ENCODE measurements at places on chromosomes 4 and X.

DNA sequence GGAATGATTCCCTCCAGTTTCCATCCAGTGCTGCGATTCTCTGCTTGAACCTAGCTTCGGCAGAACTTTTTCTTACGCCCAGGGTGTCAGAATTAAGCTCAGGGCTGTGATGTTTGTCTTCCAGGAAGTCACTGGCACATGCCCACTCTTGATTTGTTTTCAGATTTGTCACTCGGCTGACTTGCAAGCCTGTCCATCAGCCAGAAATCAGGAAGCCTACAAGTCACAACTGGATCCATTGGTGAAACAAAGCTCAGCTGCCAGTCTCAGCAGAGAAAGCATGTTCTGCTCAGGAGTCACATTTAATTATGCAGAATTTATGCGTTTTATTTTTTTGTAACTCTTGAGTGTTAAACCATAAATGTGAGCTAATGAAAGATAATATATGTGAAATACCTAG lies 38.2 kb upstream of the PNPLA4 start:
- no peak for DNase-seq

- DNase-seq, result no peak
These were observed 181.7 kb downstream of the SLC39A8 start for GRCh38 chr4:102163404-102164140.

DNA sequence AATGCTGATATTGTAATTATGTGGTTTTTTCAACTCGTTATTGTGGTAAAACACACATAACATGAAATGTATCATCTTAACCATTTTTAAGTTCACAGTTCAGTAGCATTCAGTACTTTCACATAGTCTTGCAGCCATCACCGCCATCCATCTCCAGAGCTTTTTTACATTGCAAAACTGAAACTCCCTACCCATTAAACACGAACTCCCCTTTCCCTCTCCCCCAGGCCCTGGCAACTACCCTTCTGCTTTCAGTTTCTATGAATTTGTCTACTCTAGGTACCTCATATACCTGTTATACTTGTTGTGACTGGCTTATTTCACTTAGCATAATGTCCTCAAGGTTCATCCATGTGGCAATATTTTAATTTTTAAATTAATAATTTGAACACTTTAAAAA lies 380.6 kb downstream of the MAPK10 start:
- no peak for DNase-seq

DNA sequence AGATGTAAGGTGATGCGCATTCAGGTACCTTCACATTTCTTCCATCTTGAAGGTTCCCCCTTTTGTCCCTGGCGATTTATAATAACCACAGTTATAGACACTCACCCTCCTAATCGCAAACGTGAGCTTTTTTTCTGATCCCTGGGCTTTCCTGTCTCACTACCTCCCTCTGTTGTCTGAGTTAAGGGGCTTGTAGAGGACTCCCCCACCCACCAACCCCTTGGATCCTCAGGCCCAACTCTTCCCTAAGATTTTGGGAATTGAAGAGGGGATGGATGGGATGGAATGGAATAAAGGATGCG lies 1.4 kb downstream of the CNKSR2 start:
- no peak for DNase-seq

GRCh38 chr4:154160519-154161301 lies 330.9 kb downstream of the DCHS2 start:
- DNase-seq, result no peak

GRCh38 chr4:33149658-33150524 lies 2429.7 kb downstream of the PCDH7 start:
- no peak for DNase-seq

DNA sequence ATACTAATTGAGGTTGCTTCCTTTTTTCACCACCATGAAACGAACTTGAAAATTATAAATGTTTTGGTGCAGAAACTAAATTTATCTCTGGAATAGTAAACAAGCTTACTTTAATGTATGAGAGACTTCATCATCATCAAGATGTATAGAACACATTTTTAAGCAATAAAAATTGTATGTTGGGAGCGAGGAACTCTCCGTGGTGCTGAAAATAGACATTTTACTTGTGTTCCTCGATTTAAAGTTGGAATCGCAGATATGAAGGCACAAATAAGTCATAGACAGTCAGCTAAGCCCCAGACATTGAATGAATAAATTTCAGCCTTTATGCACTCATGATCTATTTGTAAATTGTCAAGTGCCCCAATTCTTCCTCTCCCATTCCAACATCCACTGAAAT lies 310.7 kb downstream of the STK32B start:
- DNase-seq, result no peak

DNA sequence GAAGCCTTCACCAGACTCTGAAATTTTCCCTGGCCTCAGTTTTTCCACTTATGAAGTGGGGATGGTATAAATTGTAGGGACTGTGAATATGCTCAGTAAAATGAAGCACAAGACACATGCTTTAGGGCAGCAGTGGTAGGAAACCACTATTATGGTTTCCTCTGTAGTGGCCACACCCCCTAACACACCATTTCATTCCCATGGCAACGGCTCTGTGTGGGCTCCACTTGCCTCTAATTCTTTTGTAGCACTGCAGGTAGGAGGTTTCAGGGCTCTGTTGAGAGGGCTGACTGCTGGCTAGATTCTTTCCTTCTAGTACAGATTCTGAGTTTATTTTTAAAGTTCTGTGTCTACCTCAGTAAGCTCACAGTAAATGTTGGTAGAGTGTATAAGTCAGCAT lies 3.5 kb upstream of the VMA21 start:
- DNase-seq, result no peak

DNA sequence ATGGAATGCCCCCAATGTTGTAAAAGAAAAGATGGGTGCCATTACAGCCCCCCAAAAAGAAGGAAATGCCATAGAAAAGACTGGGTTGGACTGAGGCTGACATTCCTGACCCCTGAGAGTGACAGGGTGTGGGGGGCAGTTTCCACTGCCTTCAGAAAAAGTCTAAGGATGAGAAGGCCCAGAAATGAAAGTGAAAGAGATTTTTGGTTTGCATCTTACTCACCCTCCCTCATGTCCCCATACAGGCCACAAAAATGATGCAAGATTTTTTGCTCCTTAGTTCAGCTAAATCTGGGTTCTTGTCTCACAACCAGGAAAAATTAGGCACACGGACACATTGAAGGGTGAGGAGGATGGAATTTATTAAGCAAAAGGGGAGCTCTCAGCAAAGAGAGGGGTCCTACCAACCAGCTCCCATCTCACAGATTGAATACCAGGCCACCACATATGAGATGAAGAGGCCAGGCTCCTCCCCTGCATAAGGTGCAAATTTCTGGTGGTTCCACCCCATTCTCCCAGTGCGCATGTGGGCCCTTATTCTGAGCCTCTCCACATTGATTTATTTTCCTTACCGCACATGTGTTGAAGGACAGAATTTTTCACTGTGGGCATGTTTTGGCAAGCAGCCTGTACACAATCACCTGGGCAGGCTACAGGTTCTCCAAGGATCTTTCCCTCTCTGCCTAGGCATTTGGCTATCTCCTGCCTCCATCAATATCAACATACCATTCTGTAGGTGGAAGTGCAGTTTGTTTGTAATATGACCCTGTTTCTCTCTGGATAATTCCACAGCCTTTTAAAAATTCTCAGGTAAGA lies 18.8 kb downstream of the PPP4R3C start:
- DNase-seq, result no peak

DNA sequence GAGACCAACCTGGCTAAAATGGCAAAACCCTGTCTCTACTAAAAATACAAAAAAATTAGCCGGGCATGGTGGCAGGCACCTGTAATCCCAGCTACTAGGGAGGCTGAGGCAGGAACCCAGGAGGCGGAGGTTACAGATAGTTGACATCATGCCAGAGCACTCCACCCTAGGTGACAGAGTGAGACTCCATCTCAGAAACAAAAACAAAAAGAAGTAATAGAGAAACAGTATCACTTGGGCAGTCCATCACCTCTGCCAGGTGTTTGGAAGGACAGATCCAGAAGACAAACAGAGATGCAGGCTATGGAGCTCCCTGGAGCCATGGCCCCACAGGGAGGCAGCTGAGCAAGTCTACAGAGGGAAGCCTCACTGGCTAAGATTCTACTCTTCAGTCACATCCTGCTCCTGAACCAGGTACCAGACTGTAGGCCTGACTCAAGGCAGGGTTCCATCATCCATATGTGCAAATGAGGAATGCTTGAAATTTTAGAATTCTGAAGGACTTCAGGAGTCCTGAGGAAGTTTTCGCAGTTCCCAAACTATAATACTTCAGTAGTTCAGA lies 81.4 kb upstream of the CPEB2 start:
- DNase-seq, result no peak

DNA sequence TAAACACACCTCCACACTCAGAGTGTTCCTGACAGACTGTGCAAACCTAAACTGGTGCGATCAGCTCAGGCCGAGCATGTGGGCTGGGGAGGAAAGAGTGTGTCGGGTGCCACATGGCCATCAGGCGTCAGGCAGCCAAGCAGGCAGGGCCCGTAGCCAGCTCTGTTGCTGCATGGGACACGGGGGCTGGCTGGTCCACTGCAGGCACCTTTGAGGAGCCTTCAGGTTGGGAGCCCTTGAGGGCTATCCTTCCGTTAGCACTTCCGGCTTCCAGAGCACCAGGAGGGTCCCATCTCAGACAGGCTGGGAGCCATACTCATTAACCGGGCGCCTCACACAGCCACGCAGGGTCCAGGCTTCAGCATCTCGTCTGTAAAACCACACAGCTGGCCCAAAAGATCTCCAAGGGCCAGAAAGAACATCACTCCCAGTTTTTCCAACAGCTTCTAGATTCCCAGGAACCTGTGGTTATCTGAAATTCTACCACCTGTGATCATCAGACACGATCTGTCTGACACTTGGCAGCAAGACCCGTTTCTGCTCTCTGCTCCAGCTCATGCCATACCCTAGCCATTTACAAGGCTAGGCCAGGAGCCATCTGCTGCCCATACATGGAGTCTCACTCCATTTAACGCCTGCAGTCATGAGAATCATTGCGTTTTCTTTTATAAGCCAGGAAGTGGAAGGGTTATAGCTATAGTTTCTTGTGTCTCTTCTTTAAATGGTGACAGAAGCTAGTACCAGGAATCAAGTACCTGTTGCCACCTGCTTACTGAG lies 87.5 kb downstream of the NSUN7 start:
- no peak for DNase-seq

DNA sequence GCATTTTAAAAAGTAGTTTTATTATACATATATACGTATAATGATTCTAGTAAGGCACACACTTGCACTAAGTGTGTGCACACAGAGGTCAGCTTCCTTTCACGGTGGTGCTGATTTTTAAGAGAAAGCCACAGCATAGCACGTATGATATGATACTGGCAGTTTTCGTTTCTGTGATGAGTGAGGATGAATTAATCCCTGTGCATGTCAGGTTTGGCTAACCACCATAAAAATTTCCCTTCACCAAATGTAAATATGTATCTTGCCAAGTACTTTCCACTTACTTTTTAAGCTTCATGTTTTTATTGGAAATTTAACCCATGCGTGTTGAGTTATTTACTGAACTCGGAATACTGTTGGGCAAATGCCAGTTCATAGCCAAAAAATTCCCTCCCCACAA lies 84.6 kb downstream of the SYNPO2 start:
- no peak for DNase-seq

DNA sequence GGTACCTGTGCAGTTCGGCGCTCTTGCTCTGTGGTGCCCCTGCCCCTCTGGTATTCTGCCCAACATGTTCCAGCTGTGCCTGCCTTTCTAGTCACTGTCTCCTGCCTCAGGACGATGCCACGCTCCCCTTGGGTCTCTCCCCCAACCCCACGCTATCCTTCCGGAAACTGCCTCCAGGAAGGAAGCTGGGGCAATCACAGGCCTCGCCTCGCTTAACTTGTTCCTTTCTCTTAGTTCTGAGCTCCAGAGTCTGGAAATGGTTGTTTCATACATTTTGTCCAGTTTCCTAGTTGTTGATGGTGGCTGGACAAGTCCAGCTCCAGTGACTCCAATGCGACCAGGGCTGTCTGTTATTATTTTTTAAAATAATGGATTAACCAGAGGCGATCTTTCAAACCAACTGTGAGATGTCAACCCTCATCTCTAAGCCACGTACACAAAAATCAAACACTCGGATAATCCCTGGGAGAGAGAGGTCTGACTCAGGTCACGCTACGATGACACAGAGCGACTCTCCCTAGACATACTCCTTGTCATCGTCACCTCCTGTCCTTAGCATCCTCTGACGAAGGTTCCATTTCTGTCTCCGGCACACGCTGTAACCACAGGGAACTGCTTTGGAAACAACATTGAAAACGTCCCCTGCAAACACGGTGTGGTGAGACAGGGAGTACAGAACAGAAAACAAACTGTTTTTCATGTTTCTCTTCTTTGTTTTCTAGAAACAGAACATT lies 62.5 kb downstream of the ABLIM2 start:
- no peak for DNase-seq

GRCh38 chr4:159429693-159430035 lies 326.8 kb downstream of the RAPGEF2 start:
- no peak for DNase-seq

DNA sequence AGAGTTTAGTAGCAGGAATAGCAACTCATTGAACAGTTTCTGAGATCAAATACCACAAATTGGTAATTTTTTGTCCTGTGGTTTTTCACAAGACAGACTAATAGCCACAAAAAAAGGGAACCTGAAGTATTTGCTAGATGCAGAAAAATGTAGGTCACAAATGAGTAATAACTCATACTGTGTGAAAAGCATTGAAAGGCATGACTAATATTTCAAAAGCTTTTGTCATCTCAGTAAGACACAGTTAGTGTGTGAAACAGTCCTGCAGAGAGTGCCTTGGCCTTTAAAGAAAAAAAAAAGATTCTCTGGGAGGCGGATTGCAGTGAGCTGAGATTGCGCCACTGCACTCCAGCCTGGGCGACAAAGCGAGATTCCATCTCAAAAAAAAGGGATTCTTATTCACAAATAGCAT lies 31.4 kb upstream of the SLC25A31 start:
- DNase-seq, result no peak

DNA sequence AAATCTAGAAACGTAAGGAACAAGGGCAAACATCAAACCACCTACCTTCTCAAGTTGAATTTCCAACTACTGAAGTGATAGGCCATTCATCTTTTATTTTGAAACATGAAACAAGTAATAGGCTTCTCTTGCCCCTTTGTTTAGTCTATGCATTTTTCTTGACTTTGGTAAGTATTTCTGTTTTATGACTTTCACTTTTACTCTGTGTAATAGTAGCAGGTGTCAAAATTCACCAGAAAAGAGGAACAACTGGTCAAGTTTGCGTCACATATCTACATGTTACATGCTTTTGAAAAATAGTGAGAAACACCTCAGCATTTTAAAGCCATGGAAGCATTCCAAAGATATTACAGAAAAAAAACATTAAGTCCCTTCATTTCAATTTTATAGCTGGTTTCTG lies 157.1 kb upstream of the FTHL17 start:
- DNase-seq, result no peak

GRCh38 chr4:143771269-143771668 lies 70.8 kb upstream of the FREM3 start:
- DNase-seq, result no peak

GRCh38 chr4:38366456-38366855 lies 297.5 kb upstream of the KLF3 start:
- DNase-seq, result no peak

DNA sequence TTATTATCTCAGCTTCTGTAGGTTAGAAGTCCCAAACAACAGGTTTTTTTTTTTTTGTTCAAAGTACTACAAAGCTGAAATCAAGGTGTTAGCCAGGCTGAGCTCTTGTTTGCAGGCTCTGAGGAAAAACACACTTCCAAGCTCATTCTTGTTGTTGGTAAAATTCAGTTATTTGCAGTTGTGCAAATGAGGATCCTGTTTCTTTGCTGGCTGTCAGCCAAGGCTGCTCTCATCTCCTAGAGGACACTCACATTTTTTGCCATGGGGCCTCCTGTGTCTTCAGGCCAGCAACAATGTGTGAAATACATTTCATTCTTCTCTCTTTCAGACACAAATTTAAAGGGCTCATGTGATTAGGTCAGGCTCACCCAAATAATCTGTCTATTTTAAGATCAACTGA lies 60.3 kb upstream of the HSD17B10 start:
- DNase-seq, result no peak
